ENCODE measurements at places on chromosomes 6 and 20. TPM values are rescaled to one million over a fixed set of nuclear protein-coding genes. Genes with fewer than 3 reads are reported as not detected.

The ROS1 gene
- under 0.01 TPM for total RNA-seq

The KCNQ5 gene
- 3.0 TPM for total RNA-seq

The SLPI gene
- 458 TPM for total RNA-seq

The SLC2A10 gene
- 12.1 TPM for total RNA-seq

The OR2B6 gene
- total RNA-seq, result not detected

The GINS1 gene
- total RNA-seq, result 2.4 TPM

Measured in nasal cavity respiratory epithelium epithelial cell of viscerocranial mucosa (primary cell).